Stimulated activated CD8-positive, alpha-beta memory T cell treated with anti-CD3 and anti-CD28 coated beads, Interleukin-7, amount 100 ng/mL, for 48 hours (primary cell): ENCODE measurements at places on chromosomes 13 and 19.

- DNase-seq, result no peak
Measured at GRCh38 chr13:109547942-109548341, 238.4 kb downstream of the IRS2 start.

DNA sequence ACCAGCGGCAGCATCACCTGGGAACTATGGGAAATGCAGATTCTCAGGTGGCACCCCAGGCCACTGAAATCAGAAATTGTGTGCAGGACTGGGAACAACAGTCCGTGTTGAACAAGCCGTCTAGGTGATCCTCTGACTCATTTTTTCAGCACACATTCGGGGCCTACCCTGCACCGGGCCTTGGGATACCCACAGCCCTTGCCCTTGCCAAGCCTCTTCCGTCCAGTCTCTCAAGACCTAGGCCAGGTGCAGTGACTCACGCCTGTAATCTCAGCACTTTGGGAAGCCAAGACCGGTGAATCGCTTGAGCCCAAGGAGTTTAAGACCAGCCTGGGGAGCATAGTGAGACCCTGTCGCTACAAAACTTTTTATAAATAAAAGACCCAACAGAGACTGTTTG, 18.3 kb downstream of the TGFB1 start:
- no peak for DNase-seq

- DNase-seq, result no peak
Measured at GRCh38 chr13:49357694-49358093, 86.2 kb downstream of the CAB39L start.

DNA sequence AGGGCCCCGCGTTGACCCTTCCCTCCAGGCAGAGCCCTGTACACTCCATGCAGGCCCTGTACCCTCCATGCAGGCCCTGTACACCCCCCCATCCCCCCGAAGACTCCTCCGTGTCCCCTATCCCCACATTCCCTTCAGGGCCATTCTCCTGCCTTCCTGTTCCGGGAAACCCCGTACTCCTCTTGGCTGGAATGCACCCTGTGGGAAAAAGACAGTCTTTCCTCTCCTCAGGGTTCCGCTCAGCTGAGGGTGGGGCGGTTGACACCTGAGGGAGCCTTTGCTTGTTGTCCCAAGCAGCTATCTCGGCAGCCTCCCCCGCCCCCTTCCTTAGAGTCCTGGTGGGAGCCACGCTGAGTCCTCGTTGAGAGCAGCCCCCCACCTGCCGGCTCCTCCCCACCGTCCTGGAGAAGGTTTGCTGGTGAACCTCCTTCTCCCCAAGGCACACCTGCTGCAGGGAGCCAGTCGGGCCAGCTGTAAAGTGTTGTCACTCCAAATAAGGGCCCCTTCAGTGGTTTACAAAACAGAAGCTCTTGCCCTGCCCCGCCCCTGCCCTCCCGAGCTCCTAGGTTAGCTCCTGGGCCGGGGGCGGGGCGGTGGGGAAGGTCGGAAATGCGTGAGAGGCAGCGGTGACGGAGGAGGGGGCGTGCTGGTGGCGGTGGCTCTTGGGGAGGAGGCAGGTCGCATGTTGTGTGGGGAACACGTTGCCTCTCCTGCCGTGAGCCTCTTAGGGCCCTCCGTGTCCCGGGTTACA, 1.5 kb downstream of the GNA11 start:
- no peak for DNase-seq

- no peak for DNase-seq
Measured at GRCh38 chr19:46404055-46404752, 9.2 kb downstream of the CCDC8 start.

DNA sequence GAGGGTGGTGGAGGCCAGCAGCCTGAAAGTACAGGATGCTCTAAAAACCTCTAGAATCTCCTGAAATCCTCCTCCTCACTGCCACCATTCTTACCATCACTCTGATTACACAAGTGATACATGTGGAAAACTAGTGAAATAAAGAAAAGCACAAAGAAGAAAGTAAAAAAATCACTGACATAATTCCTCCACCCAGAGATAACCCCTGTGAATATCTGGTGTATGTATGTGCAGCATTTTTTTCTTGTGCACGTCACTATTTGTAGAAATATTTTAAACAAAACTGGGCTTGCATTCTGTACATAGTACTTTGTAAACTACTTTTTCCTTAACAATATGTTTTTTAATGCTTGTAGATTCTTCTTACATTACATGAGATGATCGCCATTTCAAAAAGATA, 73.2 kb downstream of the CDADC1 start:
- DNase-seq, result no peak

DNA sequence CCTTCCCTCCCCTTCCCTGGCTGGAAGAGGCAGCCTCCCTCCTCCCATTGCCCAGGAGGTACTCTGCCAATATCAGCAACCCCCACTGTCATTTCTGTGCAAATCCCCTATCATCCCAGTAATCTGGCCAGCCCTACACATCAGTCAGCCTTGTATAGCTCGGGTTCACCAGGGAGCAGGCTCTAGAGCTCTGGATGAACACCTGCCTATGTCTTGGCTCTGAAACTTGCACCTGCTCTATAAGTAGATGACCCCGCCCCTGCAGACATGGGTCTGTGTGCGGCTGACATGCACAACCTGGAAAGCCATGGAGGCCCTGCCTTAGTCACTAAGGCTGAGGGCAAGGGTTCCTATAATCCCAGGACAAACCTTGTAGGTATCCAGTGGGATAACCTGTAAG, 1042.9 kb downstream of the UQCRFS1 start:
- no peak for DNase-seq

GRCh38 chr13:90091611-90092010, 1255.9 kb upstream of the MIR17HG start:
- no peak for DNase-seq

- no peak for DNase-seq
Measured at GRCh38 chr13:99237981-99238662, 20.1 kb downstream of the GPR18 start.

DNA sequence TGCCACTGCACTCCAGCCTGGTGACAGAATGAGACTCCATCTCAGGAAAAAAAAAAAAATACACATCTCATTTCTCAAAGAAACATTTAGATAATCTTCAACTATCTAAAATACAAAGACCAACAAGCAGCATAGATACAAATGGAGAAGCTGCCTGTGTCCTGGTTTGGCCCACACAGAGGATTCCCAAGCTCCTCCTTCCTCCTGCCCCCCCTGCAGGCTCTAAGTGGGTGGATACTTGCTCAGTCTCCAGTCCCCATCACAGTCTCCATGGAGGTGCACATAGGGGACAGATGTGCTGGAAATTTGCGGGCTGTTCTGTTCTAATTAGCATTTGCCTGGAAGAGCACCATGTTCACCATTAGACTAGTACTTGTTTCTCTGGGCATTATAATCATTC, 59.9 kb downstream of the ABCC4 start:
- no peak for DNase-seq

DNA sequence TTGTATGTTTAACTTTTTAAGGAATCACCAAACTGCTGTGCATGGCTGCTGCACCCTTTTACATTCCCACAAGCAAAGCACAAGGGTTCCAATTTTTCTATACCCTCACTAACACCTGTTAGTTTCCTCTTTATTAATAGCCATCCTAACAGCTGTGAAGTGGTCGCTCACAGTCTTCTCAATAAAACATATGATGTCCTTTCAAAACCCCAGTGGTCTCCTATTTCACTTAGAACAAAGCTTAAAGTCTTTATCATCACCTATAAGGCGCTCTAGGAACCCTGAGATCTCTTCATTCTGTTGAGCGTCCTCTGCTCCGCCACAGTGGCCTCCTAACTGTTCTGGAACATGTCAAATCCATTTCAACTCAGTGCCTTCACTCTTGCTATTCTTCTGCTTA, 400.5 kb downstream of the KLF12 start:
- DNase-seq, result no peak

DNA sequence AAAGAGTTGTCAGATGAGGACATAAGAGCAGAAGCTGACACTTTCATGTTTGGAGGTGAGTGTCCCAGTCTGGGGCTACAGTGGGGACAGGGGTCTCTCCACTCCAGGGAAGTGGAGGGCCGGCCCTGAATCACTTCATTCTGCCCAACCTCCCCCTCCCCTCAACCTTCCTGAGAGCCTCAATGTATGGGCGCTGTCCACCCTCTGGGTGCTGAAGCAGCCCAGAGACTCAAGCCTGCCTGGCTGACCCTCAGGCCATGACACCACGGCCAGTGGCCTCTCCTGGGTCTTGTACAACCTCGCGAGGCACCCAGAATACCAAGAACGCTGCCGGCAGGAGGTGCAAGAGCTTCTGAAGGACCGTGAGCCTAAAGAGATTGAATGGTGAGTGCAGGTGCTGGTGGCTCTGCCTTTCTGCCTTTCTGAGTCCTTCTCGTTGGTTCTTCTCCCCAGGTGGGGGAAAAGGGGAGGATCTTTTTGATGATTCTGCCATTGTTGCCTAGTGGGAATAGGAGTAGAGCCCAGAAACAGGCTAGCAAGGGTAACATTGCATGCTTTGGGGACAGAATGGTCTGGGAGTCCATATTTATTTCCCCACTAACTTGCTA, 8.8 kb downstream of the CYP4F8 start:
- DNase-seq, result no peak

DNA sequence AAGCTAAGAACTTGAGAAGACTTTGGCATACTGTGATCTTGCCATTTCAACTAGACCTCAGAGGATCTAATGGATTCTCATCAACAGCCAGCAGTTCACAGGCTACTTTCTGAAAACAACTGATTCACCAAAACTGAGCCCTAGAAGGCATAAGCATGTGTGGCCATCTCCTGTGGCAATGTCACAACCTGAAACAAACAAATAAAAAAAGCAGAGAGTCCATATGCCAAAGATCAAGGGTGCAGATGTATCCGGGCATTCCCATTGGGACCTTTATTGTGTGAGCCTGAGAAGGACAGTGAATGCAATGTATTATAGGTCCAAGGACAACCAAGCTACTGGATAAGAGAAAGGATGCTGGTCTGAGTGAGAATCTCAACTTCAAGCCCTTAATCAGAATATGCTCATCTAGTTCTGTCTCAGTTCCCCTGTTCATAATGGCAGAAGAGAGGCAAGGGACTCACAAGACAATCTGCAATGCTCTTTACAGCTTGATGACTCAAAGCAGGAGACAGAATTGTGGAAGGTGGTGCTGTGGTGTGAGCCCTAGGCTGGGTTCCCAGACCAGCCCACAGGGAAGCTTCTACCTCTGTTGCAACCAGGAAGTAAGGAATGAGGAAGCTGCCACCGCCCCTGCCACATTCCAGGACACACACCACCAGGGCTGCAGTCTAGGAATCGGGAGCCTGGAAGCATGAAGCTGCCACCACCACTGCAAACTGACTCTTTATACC, 133.7 kb downstream of the RAP2A start:
- no peak for DNase-seq

DNA sequence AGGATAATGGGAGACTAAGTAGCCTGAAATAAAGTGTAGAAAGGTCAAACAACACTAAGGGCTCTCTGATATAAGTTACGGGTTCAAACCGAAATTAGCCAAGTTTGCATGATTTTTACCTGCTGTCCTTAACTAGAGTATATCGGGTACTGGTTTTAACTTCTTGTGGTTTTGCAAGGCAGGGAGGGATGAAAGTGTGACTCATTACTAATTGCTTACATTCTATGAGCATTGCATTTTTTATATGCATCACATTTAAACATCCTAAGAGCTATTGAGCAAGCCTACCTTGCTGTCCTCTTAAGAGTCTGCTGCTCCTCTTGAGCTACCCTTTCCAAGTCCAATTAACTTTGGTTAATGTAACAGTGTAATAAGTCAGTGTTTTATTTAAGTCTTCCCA, 415.4 kb downstream of the SLITRK5 start:
- no peak for DNase-seq

GRCh38 chr13:59356607-59357006, 807.1 kb downstream of the DIAPH3 start:
- DNase-seq, result no peak

DNA sequence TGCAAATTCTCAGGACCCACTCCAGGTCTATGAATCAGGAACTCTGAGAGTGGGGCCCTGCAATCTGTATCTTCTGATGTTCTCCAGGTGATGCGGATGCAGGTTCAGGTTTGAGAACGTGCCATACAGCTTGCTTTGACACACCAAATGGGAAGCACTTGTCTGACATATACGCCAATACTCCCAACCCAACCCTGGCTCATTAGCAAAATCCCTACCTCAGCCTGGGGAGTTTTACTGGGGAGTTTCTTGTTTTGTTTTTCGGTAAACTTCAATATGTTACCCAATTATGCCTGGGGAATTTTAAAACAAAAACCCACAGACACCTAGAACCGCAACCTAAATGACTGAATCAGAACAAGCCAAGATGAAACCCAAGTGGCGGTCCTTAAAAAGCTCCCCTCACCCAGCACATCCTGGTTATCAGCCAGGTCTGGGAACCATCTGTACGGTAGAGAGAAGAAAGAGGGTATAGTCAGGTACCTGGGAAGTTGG, 41.2 kb downstream of the ABCC4 start:
- DNase-seq, result no peak

DNA sequence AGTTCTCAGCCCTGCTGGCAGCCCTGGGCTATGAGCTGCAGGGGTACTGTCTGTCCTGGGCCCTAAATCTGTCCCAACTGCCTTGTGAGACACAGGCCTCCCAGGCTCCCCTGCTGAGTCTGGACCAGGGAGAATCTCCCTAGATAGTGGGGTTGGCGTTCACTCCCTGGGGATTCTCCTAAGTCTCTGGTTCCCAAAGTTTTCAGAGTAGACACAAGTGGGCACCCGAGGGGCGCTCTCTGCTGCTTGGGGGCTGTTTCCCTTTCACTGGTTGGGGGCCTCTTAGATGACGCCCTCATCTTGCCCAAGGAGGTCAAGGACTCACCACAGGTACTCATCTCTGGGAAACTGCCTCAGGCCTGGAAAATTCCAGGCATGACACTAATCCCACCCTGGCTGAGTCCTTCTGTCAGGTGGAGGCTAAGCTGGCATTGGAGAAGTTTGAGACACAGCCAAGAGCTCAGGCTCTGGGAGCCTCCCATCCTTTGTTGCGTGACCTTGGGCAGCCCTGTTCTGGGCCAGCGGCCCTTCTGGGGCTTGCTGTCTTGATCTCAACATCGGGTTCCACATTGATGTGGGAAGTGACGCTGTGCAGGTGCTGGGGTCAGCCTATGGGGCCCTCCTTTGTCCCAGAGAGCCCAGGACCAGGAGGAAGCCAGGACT, 3.9 kb downstream of the RPL18A start:
- no peak for DNase-seq

DNA sequence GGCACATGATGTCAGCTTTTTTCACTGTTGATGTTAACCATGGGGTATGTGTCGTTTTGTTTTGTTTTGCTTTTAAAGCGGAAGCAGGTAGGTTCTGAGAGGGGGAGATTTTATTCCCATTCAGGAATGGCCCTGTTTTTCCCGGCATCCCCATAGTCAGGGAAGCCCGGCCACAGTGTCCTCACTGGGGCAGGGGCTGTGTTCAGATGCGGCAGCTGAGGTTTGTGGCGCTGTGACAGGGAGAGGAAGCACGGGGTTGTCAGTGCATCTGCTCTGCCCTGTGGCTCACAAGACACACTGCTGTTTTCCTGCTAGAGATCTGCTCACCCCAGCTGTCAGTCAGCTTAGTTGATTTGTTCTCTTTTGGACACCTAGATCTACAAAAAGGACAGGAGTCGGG, 27.6 kb downstream of the ANKRD27 start:
- DNase-seq, result no peak

GRCh38 chr13:87234981-87235380, 436.2 kb upstream of the SLITRK5 start:
- DNase-seq, result no peak

GRCh38 chr13:71851498-71852409, 15.2 kb downstream of the DACH1 start:
- DNase-seq, result no peak

GRCh38 chr13:34155931-34156607, 338.1 kb downstream of the RFC3 start:
- DNase-seq, result no peak
